Tracheal epithelial cell (primary cell): ENCODE measurements at places on chromosomes 1 and 21. TPM values are rescaled to one million over a fixed set of nuclear protein-coding genes. Genes with fewer than 3 reads are reported as not detected.

SLC25A34 gene
- 0.21 and 0.48 TPM in 2 replicates for total RNA-seq

UBQLN4 gene
- 17.6 and 18.3 TPM in 2 replicates for total RNA-seq

DMBX1 gene
- not detected in 2 replicates for total RNA-seq

OR2M7 gene
- not detected in 2 replicates for total RNA-seq

FLG2 gene
- total RNA-seq: not detected in 2 replicates

PKLR gene
- 0.24 TPM in 1 of 2 replicates, not detected in the other for total RNA-seq

CALML6 gene
- 0.43 TPM in 1 of 2 replicates, not detected in the other for total RNA-seq

IFI16 gene
- total RNA-seq: 31.6 and 65.9 TPM in 2 replicates

LHX8 gene
- under 0.01 TPM in 1 of 2 replicates, not detected in the other for total RNA-seq

FCRL5 gene
- not detected in 2 replicates for total RNA-seq

RPE65 gene
- not detected in 2 replicates for total RNA-seq

SELL gene
- total RNA-seq: not detected in 2 replicates

H6PD gene
- 8.3 and 12.0 TPM in 2 replicates for total RNA-seq

LCE1F gene
- not detected in 2 replicates for total RNA-seq

HCN3 gene
- total RNA-seq: 0.43 and 0.72 TPM in 2 replicates

FAAH gene
- total RNA-seq: 6.6 and 13.3 TPM in 2 replicates

SPTA1 gene
- not detected in 2 replicates for total RNA-seq

KPRP gene
- total RNA-seq: under 0.01 TPM in 1 of 2 replicates, not detected in the other

HAO2 gene
- total RNA-seq: not detected in 2 replicates

S100A7 gene
- total RNA-seq: 1.4 TPM in 1 of 2 replicates, not detected in the other

PLCH2 gene
- 91.0 and 107 TPM in 2 replicates for total RNA-seq

GUCA2A gene
- total RNA-seq: not detected in 2 replicates

LENEP gene
- 0.72 TPM in 1 of 2 replicates, not detected in the other for total RNA-seq

SNX7 gene
- 31.1 and 36.2 TPM in 2 replicates for total RNA-seq

KRTAP19-1 gene
- total RNA-seq: 0.24 TPM in 1 of 2 replicates, not detected in the other

LHX4 gene
- total RNA-seq: under 0.01 TPM in 1 of 2 replicates, not detected in the other

MYOG gene
- total RNA-seq: not detected in 2 replicates

NPHP4 gene
- 3.4 and 6.0 TPM in 2 replicates for total RNA-seq

EXTL1 gene
- total RNA-seq: under 0.01 TPM in 1 of 2 replicates, not detected in the other

GPR89A gene
- total RNA-seq: 24.8 and 32.6 TPM in 2 replicates

CYP4Z1 gene
- not detected in 2 replicates for total RNA-seq

PRR9 gene
- not detected in 2 replicates for total RNA-seq

HNRNPCL2 gene
- not detected in 2 replicates for total RNA-seq
